ENCODE measurements at places on chromosomes 5 and 9. TPM values are rescaled to one million over a fixed set of nuclear protein-coding genes. Genes with fewer than 3 reads are reported as not detected.
A peak's percentile ranks its signal among the peaks of the same experiment; 100 is the strongest.

- no peak for DNase-seq
Observed at GRCh38 chr5:37867654-37868053, 27.8 kb upstream of the GDNF start.

- no peak for DNase-seq
Observed at GRCh38 chr9:108842610-108843295, 13.0 kb downstream of the ACTL7B start.

GRCh38 chr5:96503501-96504236 lies 70.6 kb upstream of the PCSK1 start:
- peak; percentile 18 for DNase-seq

DNA sequence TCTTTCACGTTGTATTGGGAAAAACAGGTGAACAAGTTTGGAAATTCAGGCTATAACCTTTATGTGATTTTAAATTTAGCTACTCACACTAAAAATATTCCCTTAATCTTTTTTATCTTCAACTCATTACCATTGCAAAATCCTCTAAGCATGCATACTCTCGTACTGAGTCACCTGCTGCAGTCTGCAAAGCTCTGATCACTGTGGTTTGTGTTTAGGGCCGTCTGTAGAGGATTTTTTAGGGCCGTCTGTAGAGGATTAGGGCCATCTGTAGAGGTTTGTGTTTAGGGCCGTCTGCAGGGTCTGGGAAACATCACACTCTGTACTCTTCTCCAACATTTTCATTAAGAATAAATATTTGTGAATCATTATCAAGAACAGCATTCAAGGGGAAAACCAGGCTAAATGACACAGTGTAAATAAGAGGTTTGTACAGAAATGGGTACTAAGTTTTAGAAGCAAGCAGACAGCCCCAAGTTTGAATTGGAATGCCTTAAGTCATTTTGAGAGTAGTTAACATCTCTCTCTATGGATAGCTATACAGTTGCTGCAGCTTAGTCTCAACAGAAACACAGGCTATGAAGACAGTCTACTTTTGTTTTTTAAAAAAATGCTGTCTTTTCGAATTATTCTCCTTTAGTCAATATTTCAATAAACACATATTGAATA lies 155.0 kb upstream of the TSLP start:
- no peak for DNase-seq

Gene PCDHGA12
- 6.1 TPM for total RNA-seq

- DNase-seq = no peak
Observed at GRCh38 chr5:28296254-28297013, 1258.0 kb upstream of the CDH9 start.

DNA sequence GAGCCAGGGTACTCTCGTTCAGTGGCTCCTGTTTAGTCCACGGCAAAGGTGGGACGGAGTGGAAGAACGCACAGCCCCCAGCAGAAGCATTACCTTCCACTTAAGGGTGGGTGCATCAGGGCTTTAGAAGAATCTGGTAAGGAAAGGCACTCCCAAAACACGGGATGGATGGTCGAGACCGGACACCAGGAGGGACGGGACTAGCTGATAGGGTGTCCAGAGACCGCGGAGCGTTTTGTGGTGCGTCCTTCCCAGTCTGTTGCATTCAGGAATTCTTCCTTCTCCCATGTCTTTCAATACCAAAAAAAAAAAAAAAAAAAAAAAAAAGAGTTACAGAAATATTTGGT lies 545 bp upstream of the CTSV start:
- peak; percentile 39 for DNase-seq

Gene BHMT
- total RNA-seq = 20.4 TPM

- DNase-seq = no peak
Observed at GRCh38 chr5:143114481-143114880, 289.0 kb downstream of the NR3C1 start.

- no peak for DNase-seq
Observed at GRCh38 chr5:54676481-54677340, 159.2 kb downstream of the SNX18 start.

- no peak for DNase-seq
Observed at GRCh38 chr5:74693191-74693590, 8.2 kb downstream of the HEXB start.

Gene TMEM161B
- 21.5 TPM for total RNA-seq

- no peak for DNase-seq
Observed at GRCh38 chr9:122883125-122883524, 22.0 kb downstream of the RC3H2 start.

GRCh38 chr9:547314-547713 lies 294.2 kb upstream of the DMRT1 start:
- no peak for DNase-seq
